Activated T-helper 1 cell treated with Interleukin-2 at 50 U/mL for 16 hours (primary cell): ENCODE measurements at places on chromosomes 2 and 18.

GRCh38 chr2:42830922-42831574, 38.7 kb upstream of the HAAO start:
- DNase-seq, result no peak

DNA sequence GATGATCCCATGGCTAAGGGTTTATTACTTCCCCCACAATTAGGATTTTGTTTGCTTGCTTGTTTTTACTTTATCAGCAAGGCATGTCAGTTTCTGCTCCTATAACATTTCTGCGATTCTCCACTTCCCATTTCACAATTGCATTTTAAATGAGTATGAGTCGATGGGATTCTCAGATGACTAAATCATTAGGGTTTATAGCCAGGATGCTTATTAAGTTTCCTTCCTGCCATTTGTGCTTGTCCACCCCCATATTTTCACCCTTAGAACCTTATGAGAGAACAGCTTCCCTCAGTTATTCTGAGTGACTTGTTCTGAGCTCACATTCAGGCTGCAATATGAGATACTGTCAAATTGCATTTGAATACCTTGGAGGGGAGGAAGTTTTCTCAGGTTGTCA, 37.9 kb upstream of the C1GALT1C1L start:
- no peak for DNase-seq

DNA sequence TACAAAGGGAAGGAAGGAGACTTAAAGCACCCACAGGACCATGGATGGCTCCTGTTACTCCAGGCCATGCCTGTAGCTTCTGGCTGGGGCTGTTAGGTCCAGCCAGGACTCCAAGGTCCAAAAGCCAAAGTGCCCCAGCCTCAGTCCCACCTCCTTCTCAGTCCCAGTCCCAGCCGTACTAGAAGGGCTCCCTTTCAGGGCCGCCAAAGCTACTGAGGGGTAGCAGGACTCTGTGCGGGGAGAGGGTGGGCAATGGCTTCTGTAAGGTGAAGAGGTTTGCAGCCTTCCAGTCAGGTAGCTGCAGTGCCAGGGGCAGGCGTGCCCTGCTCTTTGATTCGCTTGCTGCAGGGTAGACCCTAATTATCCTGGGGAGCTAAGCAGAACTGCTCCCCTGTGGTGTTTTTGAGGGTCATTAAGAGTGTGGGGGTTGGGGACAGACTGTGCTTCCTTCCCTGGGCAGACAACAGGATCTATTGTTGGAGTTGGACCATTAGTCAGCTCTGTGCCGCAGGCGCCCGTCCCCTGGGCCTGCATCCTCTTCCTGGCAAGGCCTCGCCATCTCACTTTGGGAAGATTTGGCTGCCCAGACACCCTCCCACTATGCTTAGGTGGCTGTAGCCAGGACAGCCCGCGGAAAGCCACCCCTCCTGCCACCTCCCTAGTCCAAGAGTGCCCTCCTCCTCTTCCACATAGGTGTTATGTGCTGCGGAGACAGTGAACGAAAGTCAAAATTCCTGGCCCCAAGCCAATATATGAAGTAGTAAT, 118.8 kb downstream of the ZBTB7C start:
- DNase-seq, result no peak

DNA sequence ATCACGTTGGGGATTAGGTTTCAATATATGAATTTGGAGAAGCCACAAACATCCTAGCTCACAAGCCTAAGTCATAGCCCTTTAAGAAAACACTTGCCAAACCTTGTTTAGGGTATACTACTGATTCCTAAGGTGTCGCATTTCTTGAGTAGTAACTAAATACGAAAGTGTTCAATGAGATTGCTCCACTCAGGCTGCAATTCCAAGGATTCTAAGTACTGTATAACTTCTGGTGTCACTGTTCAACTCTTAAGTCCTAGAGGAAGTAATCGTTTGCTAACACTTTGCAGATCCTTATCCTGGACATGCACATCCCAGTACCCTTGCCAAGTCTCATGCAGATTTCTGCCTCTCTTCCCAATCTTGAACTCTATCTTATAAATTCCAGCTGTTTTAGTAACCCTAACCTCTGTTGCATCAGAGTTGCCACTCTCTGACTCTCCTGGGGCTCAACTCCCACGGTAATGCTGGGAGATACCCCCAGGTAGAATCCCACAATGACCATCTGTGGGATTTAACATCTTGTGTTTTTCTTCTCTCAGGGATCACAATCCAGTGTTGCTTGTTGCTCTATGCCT, 122.4 kb downstream of the HIBCH start:
- no peak for DNase-seq

DNA sequence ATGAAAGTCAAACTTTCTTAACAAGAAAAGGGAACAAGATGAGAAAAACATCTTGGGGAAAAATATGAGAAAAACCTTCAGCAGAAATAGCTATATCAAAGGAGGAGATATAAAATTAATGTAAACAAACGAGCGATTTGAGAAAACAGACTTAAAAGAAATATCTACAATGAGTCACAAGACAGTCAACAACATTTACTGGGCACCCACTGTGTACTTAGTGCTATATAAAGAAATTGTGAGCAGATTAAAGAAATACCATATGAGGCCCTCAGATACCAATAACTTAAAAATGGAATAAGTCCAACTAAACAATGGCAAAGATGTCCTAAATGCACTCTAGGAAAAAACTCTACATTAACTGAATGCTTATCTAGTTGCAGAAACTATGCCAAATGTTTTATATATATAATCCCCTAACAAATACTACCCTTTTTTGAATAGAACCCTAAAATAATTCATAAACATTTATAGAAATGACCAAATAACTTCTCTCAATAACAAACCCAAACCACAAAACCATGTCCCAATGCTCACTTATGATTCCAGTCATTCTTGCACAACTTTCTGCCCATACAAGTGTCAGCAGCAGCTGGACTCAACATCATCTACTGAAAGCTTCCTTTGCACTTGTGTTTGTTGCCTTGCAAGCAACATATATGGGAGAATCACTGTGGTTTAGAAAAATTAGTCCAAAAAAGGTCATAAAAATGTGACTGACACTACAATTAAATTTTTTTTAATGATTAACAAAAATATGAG, 83.5 kb downstream of the COBLL1 start:
- no peak for DNase-seq

DNA sequence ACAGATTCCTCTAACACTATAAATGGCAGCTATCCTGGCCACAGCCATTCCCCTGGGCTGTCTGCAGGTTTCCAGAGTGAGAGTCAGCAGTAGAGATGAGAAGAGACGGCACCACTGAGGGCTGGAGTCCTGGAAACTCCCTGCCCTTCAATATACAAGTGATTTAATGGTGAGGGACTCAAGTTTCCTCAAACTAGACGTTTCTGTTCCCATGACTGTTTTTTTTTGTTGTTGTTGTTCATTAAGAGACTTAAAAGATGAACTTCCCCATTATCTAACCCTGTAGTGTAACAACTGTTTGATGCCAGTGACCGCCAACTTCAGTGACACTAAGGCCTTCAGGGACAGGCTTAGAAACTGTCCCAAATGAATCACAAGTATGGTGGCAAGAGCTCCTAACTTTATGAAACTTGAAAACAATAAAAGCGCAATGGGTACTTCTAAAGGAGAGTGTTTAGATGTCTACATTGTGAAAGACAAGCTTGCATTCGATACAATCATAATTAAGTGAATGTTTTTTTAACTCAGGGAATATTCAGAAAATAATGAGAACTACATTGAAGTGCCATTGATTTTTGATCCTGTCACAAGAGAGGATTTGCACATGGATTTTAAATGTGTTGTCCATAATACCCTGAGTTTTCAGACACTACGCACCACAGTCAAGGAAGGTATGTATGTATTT, 34.0 kb downstream of the IL1R2 start:
- DNase-seq, result no peak

DNA sequence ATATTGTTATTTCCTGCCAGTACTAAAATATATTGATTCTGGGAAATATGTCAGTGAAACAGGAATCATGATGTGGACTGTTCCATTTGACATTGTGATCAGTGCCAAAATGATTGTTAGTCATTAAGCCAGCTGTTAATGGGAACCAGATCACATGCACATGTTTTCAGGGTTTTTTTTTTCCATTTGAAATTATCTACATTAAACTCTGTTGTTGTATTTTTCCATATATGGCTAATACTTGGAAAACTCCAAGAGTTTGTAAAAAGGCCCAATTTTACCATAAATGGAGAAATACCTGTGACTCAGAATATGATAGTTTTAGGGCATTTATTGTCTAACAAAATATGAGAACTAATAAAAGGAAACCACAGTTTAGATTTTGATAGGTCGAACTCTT, 13.4 kb downstream of the ITGAV start:
- no peak for DNase-seq

- DNase-seq, result no peak
These were observed 273.0 kb downstream of the CDH2 start for GRCh38 chr18:27903906-27904305.

- no peak for DNase-seq
These were observed 874.9 kb downstream of the RNF144A start for GRCh38 chr2:7792031-7792651.

GRCh38 chr2:85668857-85669142, 801 bp upstream of the SFTPB start:
- no peak for DNase-seq
